Stimulated activated CD8-positive, alpha-beta memory T cell treated with anti-CD3 and anti-CD28 coated beads, Interleukin-15, amount 100 ng/mL, for 4 hours (primary cell): ENCODE measurements at places on chromosomes 2 and 18.

- DNase-seq: no peak
These were observed 113.4 kb upstream of the PKDCC start for GRCh38 chr2:41934329-41934958.

DNA sequence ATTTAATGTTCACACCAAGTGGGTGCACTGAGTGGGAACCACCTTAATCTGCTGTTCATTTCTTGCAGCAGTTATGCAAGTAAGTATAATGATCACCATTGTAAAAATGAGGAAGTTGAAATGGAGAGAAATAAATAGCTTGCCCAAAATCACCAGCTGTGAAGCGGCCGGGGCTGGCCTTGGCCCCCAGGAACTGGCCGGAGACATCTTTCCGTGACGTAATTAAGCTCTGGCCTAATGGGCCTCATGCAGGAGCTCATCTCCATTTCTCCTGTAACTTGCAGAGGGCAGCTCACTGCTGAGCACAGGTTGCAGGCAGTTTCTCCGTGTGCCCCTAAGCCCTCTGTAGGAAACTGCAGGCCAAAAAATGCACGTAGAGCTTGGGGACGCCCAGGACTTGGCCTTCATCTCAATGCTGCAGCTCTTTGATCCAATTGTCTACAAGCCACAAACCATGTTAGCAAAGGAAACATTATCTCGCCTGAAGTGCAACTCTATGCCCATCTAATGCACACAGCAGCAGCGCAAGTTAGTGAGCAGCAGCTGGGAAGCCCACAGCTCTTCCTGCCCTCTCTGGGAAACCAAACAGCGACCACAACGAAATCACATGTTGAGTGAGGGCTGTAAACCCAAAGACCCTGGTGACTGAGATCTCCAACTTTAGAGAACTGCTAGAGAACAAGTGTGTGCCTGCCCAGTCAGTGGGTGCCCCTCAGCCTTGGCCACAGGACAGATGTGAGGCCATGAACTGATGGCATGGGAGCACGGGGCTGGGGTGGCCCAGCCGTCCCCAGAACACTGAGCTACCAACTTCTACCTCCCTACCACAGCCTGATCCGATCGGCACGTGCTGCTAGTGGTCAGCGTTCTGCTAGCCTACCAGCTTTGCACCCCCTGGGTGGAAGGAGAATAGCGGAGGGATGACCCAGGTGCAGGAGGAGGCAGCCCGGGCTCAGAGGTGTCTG, 28.8 kb downstream of the APCDD1 start:
- DNase-seq: no peak

DNA sequence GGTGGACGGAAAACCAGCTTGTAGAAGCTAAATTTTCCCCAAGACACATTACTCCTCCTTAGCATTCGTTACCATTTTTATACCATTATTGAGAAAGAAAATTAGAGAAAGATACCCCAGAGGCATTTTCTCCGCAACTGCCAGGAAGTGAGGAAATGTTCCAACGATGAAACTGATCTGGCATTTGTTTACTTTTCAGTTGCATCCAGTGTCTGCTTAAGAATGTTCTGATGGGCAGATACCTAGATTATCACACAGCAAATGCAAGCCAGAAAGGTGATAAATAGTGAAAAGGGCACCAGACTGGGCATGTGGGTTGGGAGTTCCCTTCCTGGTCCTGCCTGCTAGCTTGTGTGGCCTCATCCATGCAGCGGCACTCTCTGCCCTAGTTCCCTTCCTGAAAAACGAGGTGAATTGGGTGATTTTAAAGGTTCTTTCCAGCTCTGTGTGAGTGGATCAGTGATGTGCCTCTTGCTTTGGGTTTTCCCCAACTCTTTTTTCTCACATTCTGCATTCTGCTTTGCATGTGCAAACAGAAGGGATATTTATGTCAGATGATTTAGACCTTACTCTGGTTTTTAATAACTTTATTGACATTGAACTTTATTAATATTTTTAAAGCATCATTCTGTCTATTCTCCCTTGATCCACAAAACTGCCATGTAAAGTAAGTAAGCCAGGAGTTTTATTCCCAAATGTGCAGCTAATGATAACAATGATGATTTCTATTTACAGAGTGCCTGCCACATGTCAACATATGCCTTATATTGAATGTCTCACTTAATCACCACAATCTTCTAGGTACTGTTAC, 139.6 kb downstream of the INSIG2 start:
- DNase-seq: no peak

- DNase-seq: no peak
These were observed 159.5 kb downstream of the CYP26B1 start for GRCh38 chr2:71988170-71988569.

DNA sequence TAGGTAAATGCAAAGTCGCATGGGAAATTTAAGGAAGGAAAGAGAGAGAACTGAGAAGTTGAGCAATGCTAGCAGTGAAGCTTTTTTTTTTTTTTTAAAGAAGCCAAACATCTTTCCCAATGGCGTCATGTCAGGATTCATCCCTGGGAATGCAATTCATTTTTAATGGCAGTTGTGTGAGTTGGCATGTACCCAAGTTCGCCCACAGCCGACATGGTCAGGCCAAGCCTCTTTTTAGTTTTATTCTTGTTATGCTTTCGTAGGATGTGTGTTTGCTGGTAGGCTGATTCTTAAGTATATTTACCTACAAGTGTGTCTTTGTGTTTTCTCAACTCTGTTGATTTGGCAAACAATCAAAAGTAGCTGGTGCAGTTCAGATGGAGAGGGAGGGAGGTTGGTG, 127.6 kb upstream of the ITGA6 start:
- DNase-seq: no peak

GRCh38 chr18:35797948-35798347, 174.5 kb upstream of the RMP24 start:
- DNase-seq: no peak

GRCh38 chr2:72127401-72128058, 20.1 kb downstream of the CYP26B1 start:
- no peak for DNase-seq

DNA sequence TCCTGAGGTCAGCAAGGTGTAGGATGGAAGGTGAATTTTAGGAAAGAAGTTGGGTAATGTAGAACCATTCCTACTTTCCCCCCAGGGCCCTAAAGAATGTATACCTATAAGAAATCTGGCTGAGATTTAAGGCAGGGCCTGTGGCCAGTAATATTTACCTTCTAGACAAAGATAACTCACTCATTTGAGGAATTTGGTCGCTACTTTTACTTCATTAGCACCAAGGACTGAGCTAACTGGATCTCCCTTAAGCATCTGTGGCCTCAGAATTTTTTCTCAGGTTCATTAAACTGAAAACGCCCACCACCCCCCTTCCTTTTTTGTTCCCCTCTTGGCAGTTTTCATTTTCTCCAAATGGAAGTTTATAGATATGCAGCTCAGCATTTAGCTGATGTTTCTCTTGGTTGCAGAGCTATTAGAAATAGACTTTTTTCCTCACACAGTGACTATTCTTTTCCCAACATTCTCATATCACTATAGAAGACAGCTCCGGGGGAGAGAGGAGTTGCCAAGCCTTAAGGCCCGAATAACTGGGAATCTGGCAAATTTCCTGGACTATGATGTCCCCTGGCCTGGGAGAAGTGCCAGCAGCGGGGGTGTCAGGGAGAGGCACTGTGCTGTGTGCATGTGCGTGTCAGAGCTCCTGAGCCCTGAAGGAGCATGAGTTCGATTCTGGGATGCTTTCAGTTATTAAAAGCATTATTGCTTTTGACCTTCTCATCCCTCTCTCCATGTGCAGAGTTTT, 310.9 kb downstream of the PRKCE start:
- no peak for DNase-seq

DNA sequence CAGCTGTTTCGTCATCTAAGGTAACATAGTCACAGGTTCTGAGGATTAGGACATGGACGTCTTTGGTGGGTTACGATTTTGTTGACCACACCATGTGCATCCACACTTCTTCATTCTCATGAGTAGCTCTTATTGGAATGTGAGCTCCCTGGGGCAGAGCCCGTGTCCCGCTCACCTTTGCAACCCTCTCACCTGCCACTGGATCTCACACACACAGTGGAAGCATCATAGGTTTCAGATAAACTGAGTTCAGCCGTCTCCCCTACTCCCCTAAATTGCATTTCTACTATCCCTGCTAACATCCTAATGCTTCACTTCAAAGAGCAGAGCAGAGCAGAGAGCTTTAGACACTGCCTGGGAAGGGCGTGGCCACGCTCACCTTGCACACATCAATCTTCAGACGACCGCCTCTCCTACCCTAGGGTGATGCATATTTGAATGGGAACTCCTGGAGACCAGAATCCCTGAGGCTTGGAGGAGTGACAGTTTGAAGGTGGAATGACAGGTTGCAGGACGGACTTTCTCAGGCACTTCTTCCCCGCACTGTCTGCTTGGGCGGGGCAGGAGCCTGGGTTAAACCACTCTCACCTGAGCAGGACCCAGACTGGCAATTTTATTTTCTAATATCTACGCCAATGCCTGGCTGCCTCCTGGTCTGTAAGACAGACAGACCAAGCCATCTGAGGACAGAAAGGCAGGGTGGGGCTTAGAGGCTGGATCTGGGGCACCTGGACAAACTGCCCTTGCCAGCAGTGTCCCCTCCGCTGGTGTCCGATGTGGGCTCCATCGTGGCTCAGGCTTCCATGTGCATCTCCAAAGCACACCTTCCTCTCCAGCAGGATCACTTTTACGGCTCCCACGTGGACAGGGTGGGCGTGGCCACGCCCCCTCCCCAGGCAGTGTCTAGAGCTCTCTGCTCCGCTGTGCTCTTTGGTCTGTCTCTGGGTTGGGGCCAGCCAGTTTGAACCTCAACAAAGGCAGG, 229.5 kb upstream of the COPS8 start:
- no peak for DNase-seq

DNA sequence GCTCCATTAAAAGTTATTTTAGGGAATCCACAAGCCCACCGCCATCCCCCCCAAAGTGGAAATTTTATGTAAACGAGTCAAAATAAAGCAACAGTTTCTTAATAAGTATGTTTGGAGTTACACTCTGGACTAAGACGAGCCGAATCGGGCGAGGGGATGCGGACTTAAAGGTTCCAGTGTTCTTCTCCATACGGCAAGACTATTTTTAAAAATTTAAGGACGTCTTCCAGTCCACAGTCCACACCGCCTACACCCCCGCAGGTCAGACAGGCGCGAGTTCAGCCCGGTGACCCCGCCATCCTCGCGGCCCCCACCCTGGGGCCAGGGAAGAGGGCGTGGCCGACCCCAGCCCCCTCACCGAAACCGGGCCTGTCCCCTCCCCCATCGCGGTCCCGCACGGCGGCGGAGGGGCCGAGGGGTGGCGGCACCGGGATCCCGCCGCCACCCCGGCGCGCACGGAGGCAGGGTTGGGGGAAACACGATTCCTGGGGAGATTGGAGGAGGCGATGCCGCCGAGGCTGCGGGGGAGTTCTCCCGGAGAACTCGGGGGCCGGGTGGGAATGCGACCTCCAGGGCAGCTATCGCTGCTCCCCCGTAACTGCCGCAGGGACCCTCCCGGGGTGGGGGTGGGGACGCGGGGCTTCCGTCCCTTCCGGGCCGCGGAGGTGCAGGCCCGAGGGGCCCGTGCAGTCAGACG, 24.5 kb upstream of the SMAD7 start:
- DNase-seq: no peak

DNA sequence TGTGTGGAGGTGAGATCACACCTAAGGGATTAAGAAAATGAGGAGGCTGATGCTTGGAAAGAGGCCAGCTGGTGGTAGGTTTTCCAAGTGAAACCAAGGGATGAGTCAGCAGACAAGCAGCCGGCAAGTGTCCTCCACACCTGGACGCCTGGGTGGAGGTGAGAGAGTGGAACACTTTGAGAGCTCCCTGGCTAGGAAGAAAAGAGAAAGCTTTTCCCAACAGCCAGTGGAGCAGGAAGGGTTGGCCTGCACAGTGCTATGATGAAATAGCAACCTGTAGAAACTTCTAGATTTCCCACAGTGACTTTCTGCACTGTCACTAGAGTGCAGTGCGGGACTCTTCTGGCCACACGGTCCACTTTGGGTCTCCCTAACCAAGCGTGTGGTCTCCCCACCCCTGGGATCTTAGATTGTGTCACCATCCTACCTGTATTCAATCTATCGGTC, 19.6 kb upstream of the IL37 start:
- DNase-seq: no peak

DNA sequence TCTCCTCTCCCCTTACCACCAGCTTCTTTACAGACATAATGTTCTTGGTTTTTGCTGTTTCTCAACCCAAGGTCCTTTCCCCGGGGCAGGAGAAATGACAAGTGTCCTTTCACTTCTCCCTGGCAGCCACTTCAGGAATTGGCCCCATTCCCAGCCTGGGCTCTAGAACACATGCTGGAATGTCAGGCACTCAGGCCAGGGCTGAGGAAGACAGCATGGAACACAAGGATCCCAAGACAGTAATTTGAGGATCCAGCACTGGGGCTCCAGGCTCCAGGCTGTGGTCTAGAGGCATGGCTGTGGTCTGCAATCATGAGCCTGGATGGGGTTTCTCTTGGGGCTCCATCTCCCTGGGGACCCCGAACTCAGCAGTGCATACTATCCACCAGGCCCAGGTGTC, 201.4 kb downstream of the CELF4 start:
- no peak for DNase-seq

- no peak for DNase-seq
These were observed 193.5 kb downstream of the MYO3B start for GRCh38 chr2:170371231-170371998.

- DNase-seq: no peak
These were observed 44.1 kb downstream of the NEDD4L start for GRCh38 chr18:58087928-58088690.

GRCh38 chr18:57086163-57086562, 60.7 kb upstream of the BOD1L2 start:
- DNase-seq: no peak

DNA sequence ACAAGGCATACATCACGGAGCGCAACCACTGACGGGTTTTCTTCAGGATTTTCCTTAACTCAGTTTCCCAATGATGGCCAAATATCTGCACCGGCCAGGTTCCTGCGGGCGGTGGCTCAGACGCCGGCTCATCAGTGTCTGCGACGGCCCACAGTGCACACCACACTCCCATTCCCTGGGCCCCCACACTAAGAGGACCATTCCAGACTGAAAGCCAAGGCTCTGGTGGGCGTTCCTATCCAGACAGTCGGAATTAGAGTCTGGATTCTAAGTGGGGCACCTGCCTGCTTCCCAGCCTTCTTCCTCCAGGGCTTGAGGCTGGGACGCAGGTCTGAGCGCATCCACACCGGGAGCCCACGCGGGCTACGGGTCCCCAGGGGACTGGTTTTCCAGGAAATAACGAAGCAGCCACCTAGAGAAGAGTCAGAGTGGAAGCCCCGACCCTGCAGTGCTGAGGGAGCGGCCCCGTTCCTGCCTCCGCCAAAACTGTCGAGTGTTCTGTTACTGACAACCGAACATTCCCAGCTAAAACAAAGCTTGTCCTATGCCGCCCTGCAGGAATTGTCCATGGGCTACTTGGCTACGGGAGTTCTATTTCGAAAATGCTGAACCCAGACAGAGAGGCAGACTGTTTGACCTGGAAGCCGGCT, 75.3 kb downstream of the TMEM18 start:
- DNase-seq: no peak

DNA sequence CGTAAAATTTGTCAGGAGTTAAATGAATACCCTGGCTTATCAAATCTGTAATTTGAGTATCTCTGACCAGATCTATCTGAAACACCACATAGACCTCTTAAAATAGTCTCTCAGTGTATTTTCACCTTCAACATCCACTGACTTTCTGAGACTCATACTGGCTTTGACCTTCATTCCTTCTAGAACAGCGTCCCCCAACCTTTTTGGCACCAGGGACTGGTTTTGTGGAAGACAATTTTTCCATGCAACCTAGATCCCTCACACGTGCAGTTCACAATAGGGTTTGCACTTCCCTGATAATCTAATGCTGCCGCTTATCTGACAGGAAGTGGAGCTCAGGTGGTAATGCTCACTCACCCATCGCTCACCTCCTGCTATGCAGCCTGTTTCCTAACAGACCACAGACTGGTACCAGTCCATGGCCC, 3.2 kb downstream of the NBAS start:
- DNase-seq: no peak
